ENCODE measurements at places on chromosomes 3 and 15.

DNA sequence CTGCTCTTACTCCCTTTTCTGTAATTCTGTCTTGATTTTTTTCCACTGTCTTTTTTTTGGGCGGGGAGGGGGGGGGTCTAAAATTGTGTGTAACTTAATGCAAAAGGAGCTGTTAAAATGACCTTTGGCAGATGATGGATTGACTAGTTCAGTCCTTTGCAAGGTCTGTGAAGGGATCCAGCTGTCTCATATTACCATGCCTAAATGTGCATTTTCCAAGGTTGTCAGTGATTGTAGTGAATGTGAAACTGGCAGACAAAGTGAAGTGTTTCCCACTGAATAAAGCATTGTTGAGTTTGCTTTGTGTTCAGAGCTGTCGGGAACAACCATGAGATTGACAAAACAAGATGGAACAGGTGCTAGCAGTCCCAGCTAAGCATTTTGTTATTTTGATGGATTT, 110.1 kb upstream of the SKOR1 start:
- no peak for DNase-seq

- DNase-seq = no peak
These were observed 67.2 kb downstream of the PEX5L start for GRCh38 chr3:179969525-179969924.

- DNase-seq = no peak
These were observed 38.9 kb upstream of the RNU6-1 start for GRCh38 chr15:67878712-67879206.

GRCh38 chr15:96273317-96274086, 57.0 kb upstream of the NR2F2 start:
- DNase-seq = no peak

GRCh38 chr3:149971403-149972075, 844 bp upstream of the PFN2 start:
- DNase-seq = no peak

GRCh38 chr15:79366691-79367090, 55.8 kb downstream of the TMED3 start:
- DNase-seq = no peak

All from CD4-positive, alpha-beta T cell treated with Interferon gamma for 1 hour (primary cell).